NCI-H774 (cell line): ENCODE measurements at places on chromosomes 1 and 21.
A peak's percentile ranks its signal among the peaks of the same experiment; 100 is the strongest.

GRCh38 chr1:239997515-239998311 lies 94.0 kb upstream of the FMN2 start:
- DNase-seq = no peak

GRCh38 chr1:156487862-156488261 lies 12.7 kb downstream of the MEF2D start:
- no peak for DNase-seq

DNA sequence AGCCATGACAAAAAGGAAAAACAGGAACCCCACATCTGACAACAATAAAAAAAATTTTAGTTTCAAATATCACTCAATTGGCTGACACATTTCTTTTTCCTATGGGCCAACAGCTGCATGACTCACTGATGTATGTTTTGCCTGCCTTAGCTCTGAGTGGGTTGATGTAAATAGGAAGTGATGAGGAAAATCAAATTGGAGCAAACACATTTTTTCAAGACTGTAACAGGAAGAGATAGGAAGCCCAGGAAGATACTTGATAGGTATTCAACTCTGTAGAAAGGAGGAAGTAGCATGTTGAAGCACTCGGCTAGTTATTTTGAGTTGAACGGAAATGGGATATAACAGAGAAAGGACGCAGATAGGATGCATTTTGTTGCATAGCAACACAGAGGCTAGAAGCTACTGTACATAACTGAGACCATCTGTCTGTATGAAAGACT lies 168.0 kb upstream of the NR5A2 start:
- DNase-seq = no peak

GRCh38 chr1:119787776-119788175 lies 19.1 kb upstream of the HMGCS2 start:
- no peak for DNase-seq

GRCh38 chr1:1683104-1683905 lies 9.3 kb downstream of the SLC35E2B start:
- no peak for DNase-seq

GRCh38 chr21:45615145-45615711 lies 28.3 kb upstream of the PCBP3 start:
- no peak for DNase-seq

- no peak for DNase-seq
Observed at GRCh38 chr1:194517567-194517966, 1331.2 kb upstream of the B3GALT2 start.

DNA sequence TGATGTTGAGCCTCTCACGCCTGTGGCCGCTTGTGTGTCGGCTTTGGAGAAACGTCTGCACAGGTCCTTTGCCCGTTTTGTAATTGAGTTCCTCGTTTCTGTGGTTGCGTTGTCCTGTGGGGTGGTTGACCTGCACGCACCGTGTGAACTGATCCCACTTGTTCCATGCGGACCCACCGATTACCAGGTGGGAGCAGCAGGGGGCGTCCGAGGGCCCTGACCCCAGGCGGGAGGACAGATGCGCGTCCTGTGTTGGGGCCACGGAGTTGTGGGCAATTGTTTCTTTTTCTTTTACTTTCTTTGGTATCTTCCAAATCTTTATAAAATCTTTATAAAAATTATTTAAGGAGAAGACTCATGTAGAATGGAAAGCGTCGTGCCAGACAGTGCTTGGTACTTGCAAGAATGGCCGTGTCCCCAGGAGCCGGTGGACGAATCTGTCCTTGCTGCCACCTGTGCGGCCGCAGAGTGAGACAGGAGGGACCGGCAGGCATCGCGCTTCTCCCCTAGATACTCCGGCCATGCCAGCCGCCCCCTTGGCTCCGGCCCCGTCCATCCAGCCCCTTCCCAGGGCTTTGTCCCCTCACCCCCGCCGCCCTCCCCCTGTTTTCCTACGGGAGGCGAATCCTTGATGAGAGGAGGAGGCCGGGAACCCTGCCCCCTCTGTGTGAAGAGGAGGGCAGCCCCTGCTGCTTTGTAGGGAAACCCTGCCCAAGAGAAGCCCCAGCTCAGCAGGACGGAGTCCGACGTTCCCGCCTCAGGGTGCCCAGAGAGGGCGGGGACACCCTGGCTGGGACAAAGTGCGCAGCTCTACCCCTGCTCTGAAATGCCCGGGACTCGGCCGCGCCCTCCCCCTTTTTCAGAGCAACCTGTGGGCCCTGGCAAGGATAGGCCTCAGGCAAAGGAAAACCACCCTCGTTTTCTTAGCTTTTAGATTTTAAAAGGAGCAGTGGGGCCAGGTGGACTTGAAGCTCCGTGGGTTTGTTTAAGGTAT lies 41.7 kb downstream of the PRKCZ start:
- DNase-seq = no peak

DNA sequence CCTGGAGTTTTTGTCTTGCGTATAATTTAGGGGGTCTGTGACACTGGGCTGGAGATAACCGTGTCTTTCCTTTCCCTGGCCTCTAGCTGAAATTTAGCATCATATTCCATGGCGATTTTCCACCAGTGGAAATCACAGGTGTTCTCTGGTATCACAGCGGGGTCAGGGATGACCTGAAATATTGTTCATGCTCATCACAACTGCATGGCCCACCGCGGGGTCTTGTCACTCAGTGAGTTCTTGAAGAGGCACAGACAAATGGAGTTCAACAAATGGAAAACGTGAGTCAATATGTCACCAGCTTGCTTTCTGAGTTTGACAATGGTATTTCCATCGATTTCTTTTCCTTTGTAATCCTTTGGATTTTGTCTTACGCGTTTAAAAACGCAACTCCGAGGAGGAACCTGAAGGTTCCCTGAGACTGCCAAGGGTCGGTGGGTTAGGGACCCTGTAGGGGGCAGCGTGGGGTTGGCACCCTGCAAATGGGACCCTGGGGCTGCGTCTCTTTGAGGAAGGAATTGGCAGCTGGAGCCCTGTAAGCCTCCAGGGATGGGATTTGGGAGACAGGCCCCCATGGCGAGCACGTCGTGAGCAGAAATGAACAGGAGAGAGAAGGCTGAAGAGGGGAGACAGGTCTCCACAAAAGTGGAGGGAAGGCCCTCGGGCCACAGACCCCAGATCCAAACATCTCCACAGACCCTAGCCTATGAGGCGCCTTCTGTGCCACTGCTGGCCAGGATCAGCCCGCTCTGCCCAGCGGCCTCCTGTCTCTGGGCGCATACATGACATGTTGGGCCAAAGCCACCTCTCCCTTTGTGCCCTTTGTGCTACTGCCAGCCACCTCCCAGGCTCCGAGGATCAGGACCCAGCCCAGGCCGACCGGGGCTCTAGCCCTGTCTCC lies 32.1 kb upstream of the RUNX3 start:
- no peak for DNase-seq

- DNase-seq = no peak
Observed at GRCh38 chr1:209844695-209845407, 17.1 kb downstream of the UTP25 start.

- DNase-seq = no peak
Observed at GRCh38 chr1:40706626-40707025, 15.1 kb downstream of the NFYC start.

- no peak for DNase-seq
Observed at GRCh38 chr1:184380468-184380867, 6.4 kb upstream of the C1orf21 start.

- no peak for DNase-seq
Observed at GRCh38 chr1:220770245-220770913, 16.3 kb upstream of the MTARC1 start.

GRCh38 chr1:75710832-75711231 lies 13.7 kb upstream of the ACADM start:
- no peak for DNase-seq

DNA sequence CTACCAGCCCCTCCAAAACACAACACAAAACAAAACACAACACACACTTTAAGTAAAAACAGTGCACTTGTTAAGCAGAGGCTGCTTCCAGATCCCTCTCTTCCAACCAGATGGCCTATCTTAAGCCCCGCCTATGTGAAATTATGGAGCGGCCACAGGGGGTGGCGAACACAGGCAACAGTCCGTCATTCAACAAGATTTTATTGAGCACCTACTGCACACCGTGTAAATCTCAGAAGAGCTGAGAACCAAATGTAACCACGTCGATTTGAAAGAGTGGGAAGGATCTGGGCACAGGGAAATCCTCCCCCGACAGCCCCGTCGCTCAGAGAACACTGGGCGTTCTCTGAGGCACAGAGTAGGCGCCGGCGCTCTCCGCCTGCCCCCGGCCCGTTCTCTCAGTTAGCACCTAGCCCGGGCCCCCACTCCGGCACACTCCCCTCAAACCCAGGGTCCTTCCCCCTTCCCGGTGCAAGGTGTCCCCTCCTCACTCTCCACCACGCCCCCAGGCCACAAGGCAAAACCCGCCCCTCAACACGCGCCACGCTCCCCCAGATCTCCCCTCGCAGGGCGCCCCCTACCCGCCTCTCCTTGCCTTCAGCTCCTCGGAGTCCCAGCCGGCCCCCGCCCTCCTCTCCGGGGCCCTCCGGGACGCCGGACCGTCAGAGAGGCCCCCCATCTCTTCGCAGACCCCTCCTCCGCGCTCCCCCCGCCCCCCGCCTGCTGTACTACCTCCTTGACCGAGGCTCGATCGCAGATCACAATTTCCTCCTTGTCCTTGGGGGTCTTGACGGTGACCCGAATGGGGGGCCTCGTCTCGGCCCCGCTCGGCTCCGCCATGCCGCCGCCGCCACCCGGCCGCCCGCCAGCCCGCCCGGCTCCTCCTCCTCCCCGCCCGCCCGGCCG lies 483 bp downstream of the UBQLN4 start:
- DNase-seq = peak; percentile 27

GRCh38 chr1:25819491-25820246 lies at the start of gene MTFR1L:
Gene MTFR1L (plus strand): TSS chr1:25819954. CDS start chr1:25823105, 3,151 bp downstream.
- peak; percentile 58 for DNase-seq

DNA sequence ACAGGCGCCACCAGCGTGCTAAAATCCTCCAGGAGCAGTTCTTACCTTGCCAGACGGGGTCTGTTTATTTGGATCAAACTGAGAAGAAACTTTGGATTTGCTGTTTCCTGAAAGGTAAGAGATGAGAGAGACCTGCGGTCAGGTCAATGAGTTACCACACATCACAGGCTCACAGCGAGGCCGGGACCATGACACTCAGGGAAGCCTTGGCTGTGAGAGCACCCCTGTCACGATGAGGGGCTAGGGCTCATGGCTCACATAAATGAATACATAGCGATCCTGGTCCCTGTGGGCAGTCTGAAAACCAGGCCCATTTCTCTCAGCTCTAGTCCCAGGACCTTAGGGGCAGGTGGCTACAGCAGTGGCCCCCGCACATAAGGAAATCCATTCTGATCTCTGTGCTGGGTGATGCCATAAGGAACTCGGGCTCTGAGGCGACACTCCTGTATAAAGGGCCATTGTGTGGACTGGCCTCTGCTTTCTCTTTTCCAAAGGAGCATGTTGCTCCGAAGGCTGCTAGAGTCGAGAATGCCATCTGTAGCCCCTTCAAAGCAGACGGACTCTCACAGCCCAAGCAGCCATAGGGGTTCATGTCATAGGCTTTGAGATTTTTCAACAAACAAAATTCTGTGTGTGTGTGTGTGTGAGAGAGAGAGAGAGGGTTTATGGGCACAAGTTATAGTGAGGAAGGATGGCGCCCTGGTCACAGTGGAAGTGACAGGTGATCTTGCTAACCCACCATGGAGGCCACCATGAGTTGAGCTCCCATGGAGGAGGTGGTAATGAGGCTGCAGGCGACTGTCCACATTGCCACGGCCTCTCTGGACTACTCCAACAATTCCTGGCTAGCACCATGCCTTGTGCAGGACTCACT lies 9.0 kb upstream of the SRM start:
- DNase-seq = no peak

- DNase-seq = no peak
Observed at GRCh38 chr1:168520052-168520751, 23.6 kb downstream of the XCL2 start.

DNA sequence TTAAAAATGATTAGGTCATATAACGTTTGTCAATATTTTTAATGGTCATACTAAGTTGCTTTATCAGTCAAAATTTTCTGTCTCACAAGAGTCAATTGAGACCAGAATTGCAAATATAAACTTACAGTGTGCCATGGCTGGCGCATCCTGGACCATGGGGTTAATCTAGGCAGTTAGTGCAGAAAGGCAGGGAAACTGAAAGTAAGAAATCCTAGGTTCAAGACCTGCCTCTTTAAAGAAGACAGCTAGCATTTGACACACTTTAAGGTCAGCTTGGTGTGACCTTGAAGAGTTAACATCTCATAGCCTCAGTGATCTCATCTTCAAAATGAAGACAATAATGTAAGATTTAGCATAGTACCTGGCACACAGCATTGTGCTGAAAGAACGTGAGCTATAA lies 210.0 kb upstream of the DAB1 start:
- no peak for DNase-seq

DNA sequence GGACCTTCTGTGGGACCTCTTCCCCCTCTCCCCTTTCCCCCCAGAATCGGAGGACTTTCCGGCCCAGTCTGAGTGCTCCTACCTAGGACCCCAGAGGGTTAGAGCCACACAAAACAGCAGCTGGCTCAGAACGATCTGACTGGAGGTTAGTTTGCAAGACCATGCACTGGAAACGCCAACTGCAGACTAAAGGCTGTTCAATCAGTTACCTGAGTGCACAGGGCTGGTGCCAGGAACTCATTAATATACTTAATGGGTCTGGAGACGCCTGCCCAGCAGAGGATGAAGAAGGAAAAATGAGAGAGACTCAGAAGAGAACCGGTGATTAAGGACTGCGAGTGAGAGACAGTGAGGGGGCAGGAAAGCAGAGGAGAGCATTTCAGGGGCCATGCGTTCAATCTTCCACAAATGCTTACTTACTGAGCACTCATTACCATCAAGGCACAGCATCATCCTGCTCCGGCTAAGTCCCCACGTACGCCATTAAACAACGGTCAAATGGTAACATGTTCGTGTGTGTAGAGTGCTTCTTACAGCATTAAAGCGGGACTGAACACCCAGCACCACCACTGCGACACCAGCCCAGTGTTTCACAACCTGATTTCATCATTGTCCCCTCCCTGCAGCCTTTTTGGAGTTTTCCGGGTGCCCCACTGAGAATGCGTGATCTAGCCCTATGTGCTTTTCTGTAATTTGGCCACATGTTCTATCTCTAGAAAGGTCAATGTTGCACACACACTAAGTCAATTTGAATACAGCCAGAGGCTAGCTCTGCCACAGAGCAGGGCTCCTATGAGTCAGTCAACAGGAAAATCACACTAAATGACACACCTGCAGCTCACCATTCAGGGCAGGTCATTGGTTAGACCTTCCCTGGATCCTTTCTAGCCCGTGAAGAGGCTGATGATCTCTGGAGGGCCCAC lies 7.6 kb downstream of the ENO1 start:
- DNase-seq = no peak
